CD4-positive, alpha-beta memory T cell (primary cell): ENCODE measurements at places on chromosomes 11 and 22.

DNA sequence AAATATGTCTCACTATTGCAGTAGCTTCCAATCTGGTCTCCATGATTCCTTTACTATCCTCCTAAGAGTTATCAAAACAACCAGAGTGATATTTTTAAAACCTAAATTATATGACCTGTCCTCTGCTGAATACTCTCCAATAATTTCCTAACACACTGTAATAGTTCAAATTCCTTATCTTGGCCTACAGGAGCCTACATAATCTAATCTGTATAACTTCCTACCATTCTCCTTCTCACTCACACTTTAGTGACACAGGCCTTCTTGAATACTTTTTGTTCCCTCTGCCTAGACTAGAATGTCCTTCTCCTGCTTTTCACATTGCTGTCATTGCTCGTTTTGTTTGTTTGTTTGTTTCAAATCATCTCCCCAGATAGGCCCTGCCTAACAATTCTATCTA lies 9.4 kb downstream of the FHIP1B start:
- no peak overlapping the region for H3K4me3 ChIP-seq
- no peaks in the 10 kb centered on the region for H3K27me3 ChIP-seq
- H3K4me1 ChIP-seq = peaks cover 9% of the 10 kb centered on the region
- H3K27ac ChIP-seq = no peak overlapping the region
- DNase-seq = no peak

DNA sequence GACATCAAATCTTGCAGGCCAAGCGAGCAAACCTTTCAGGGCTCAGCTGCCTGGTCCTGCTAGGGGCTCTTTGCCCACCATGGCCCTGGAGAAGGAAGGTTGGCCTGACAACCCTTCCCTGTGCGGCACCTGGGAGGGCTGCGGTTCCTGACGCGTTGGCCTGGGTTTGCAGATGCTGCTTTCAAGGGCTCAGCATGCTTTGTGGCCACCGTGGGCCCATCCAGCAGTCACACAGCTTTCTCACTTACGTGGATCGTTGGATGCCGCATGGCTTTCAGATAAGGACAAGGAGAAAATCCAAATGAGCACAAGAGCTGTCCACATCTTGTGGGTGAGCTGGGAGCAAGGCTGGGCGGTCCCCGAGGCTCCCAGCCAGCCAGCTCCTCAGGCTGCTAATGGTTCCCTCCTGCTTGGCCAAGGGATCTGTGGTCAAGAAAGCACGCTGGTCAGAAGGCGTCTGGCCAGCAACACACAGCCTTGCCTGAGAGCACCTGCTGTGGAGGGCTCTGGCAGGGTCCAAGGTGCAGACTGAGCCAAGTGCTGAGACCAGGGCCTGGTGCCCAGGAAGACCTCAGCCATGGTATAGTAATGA lies 8.2 kb downstream of the C11orf24 start:
- H3K4me3 ChIP-seq = no peak overlapping the region
- H3K27ac ChIP-seq = no peak overlapping the region
- no peaks in the 10 kb centered on the region for H3K4me1 ChIP-seq
- peaks cover 16% of the 10 kb centered on the region for H3K36me3 ChIP-seq
- H3K27me3 ChIP-seq = no peaks in the 10 kb centered on the region

DNA sequence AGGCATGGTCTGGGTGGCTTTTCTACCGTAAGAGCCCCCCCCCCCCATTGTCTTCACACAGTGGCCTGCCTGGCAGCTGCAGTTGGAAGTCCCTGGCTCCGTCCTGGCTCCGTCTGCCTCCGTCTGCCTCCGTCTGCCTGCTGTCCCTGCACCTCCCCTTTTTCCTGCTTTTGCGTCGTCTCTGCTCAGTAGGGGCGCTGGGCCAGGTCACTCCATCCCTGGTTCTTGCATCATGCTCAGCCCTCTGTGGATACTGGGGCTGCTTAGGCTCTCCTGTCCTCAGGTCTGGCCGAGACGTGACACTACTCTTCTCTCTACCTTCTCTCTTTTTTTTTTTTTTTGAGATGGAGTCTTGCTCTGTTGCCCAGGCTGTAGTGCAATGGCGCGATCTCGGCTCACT lies 27.8 kb downstream of the AP2A2 start:
- no peaks in the 10 kb centered on the region for H3K4me1 ChIP-seq
- H3K27me3 ChIP-seq = no peaks in the 10 kb centered on the region
- no peak for DNase-seq
- peaks cover 4% of the 10 kb centered on the region for H3K36me3 ChIP-seq
- no peak overlapping the region for H3K4me3 ChIP-seq

- H3K27me3 ChIP-seq = no peaks in the 10 kb centered on the region
- H3K36me3 ChIP-seq = no peaks in the 10 kb centered on the region
- no peak overlapping the region for H3K4me3 ChIP-seq
- no peak for DNase-seq
Observed at GRCh38 chr11:2549876-2550605, 105.2 kb downstream of the KCNQ1 start.

DNA sequence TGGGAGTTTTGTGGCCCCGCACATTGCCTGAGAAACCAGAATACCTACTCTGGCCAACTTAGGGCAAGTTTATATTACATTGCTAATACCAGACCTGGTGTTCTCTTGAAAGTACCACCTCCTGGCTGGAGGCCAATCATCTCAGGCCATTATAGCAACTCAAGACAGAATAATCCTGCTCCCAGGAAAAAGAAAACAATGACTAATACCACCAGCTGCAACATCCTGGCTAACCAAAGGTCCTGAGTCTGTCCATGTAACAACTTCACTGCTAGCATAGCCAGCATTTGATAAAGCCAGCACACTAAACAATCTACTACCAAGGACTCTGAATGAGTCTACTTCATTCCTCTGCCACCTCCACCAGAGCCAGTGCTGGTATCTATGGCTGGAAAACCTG lies 1298.7 kb upstream of the CNTN5 start:
- H3K4me1 ChIP-seq = no peaks in the 10 kb centered on the region
- DNase-seq = no peak
- H3K4me3 ChIP-seq = no peak overlapping the region
- H3K27ac ChIP-seq = no peak overlapping the region
- no peaks in the 10 kb centered on the region for H3K27me3 ChIP-seq

DNA sequence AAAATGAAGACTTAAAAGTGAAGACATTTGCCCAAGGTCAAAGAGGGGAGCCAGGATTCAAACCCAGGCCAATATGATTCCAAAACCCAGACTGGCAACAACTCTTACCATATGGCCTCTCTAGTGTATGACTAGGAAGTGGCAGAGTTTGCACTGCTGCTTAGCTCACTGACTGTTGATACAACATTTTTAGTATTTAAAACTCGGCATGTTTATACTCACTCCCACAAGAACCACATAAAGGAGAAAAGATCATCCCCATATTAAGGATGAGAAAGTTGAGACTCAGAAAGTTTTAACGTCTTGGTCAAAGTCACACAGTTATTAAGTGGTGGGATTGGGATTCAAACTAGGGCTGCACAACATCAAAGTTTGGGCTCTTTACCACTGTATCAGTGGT lies 81.7 kb downstream of the CCDC34 start:
- no peak overlapping the region for H3K27ac ChIP-seq
- H3K27me3 ChIP-seq = no peaks in the 10 kb centered on the region
- DNase-seq = no peak
- no peak overlapping the region for H3K4me3 ChIP-seq
- no peaks in the 10 kb centered on the region for H3K36me3 ChIP-seq

DNA sequence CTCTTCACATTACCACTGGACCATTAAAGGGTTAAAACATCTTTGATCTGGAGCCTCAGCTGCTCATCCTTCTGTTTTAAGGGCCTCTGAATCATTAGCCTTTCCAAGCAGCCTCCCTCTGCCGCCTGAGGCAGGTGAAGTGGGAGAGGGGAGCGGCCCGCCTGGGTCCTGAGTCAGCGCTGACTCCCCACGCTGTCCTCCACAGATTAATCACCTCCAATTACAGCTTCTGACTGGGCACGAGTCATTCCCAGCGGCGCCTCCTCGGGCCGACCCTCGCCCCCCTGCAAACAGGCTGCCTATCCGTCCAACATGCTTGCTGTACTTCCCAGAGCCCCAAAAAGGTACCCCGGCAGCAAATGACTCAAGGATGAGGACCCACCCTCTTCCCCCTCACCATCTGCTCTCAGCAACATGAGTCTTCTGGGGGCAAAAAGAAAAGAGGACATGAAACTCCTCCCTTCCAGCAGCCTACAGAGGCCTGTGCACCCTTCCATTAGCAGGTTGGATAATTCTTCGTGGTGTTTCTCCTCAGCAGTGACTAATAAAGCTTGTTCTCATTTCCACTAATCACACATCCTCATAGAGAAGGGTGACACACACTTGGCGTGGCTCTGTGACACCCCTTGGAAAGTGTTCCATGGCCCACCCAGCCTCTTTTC lies 44.3 kb upstream of the JAM3 start:
- H3K27ac ChIP-seq = no peak overlapping the region
- no peak overlapping the region for H3K4me3 ChIP-seq
- no peaks in the 10 kb centered on the region for H3K36me3 ChIP-seq

DNA sequence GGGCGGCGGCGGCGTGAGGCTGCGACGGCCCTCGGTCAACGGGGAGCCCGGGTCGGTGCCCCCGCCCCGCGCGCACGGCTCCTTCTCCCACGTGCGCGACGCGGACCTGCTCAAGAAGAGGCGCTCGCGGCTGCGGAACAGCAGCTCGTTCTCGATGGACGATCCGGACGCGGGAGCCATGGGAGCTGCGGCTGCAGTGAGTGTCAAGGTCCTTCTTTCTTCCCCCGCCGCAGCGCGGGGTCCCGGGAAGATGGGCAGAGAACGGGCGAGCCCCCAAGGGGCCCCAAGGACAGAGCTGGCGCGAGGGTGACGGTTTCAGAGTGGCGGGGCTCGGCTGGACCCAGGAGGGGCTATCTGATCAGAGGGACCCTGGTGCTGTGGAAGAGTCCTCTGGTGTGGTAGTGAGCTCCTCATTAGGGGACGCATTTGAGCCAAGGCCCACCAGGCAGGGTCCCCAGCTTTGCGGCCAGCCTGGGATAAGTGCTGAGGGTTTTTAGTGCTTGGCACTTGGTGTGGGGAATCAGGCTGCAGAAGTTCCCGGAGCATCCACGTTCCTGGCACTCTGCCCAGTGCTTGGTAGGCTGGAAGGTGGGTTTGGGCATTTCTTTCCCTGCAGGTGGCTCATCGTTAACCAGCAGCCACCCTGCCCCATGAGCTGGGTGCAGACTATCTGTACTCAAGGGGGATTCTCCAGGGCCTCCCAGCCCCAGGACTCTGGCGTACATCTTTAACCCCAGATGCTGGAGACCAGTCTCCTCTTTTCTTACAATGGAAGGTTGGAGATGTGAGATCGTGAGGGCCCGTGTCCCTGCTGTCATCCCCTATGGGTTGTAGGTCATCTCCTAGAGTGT lies 9.8 kb downstream of the EHBP1L1 start:
- H3K36me3 ChIP-seq = peaks cover 51% of the 10 kb centered on the region
- peaks cover 17% of the 10 kb centered on the region for H3K4me1 ChIP-seq
- DNase-seq = no peak
- H3K4me3 ChIP-seq = no peak overlapping the region
- no peak overlapping the region for H3K27ac ChIP-seq
- H3K27me3 ChIP-seq = no peaks in the 10 kb centered on the region

DNA sequence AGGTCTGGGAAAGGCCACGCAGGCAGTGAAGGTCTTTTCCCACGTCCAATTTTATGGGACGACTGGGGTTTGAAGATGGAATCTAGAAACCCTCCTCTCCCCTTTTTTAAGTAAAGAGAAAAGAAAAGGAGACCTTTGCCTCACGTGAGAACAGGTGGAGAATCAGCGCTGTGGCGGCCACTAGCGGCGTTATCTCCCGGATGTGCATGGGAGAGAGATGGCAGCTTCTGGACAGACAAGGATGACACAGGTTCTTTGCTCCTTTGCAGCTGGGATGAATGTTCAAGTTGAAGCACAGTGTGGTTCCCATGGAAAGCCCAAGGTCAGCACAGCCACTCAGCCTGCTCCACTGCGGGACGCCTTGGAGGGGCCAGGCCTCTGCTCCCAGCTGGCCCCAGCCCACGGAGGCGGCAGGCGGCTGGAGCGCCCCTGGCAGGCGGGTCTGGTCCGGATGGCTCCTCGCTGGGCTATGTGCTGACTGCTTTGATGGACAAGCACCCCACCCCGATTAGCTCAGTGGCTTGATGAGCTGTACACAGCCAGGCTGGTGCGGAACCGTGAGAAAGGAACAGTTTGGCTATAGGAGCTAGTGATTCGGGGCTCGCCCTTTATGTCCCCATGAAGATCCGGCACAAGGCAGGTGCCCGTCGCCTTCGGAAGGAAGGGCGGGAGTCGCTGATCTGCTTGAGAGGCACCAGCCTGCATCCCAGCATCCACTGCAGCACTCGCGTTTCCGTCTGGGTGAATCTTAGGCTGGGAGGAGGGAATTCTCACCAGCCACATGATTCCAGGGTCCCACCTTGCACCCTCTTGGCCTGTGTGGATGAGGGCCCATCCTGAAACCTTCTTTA lies 14.5 kb upstream of the BID start:
- no peak overlapping the region for H3K4me3 ChIP-seq
- H3K36me3 ChIP-seq = no peaks in the 10 kb centered on the region
- H3K4me1 ChIP-seq = peaks cover 8% of the 10 kb centered on the region
- DNase-seq = no peak

DNA sequence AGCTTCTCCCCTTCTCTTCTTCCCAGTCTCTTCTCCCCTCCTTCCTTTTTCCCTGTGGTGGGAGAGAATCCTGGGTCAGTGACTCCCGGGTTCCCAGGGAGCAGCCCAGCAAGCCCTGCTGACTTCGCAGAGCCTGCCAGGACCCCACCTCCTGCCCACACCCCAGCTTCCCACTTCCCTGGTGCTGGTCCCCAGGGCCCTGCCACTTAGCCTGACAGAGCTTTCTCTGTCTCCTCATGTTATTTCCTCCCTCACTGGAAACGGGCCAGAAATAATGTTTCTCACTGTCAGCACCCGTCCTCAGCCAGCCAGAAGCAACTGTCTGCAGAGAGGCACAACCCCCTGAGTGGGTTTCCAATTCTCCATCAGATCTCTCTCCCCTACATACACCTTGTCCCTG lies 27.1 kb downstream of the C11orf96 start:
- no peaks in the 10 kb centered on the region for H3K27me3 ChIP-seq
- no peaks in the 10 kb centered on the region for H3K4me1 ChIP-seq

DNA sequence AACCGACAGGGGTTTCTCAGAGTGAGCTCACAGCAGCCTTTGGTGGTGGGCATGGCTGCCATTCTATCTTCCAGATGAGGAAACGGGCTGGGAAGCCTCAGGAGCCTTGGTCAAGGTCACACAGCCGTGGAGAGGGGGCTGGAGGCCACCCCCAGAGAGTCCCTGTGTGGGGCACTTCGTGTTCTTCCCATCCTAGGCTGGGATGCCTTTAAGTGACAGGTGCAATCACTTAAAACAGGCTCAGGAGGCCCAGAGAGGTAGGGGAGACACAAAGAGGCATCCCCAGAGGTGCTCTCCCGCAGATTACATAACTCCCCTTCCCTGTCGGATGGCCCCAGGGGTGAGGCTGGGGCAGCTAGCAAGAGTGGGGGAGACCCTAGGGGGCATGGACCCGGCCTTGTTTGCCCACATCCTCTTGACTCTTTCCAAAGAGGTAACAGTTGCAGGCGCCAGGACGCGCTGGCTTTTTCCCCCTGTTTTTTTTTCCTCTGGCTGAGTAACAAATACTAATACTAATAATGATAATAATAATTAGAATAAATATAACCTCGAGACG lies 17.5 kb upstream of the SHISAL1 start:
- DNase-seq = no peak
- peaks cover 30% of the 10 kb centered on the region for H3K27me3 ChIP-seq
- no peak overlapping the region for H3K4me3 ChIP-seq
- peaks cover 13% of the 10 kb centered on the region for H3K4me1 ChIP-seq

- H3K4me1 ChIP-seq = peaks cover 59% of the 10 kb centered on the region
- peak overlapping the region; percentile 46 for H3K27ac ChIP-seq
- H3K36me3 ChIP-seq = no peaks in the 10 kb centered on the region
- H3K4me3 ChIP-seq = peak overlapping the region; percentile 31
Observed at GRCh38 chr11:13923716-13924650, 38.5 kb upstream of the SPON1 start.

- no peak for DNase-seq
- no peaks in the 10 kb centered on the region for H3K27me3 ChIP-seq
- no peaks in the 10 kb centered on the region for H3K4me1 ChIP-seq
- no peak overlapping the region for H3K4me3 ChIP-seq
- no peaks in the 10 kb centered on the region for H3K36me3 ChIP-seq
Observed at GRCh38 chr11:112599856-112600533, 339.3 kb upstream of the PLET1 start.
